ENCODE measurements at places on chromosomes 1 and 21.
A peak's percentile ranks its signal among the peaks of the same experiment; 100 is the strongest.

GRCh38 chr1:5707566-5708345, 284.5 kb downstream of the NPHP4 start:
- no peak for DNase-seq

- DNase-seq: no peak
Observed at GRCh38 chr1:63342402-63342801, 20.0 kb downstream of the FOXD3 start.

DNA sequence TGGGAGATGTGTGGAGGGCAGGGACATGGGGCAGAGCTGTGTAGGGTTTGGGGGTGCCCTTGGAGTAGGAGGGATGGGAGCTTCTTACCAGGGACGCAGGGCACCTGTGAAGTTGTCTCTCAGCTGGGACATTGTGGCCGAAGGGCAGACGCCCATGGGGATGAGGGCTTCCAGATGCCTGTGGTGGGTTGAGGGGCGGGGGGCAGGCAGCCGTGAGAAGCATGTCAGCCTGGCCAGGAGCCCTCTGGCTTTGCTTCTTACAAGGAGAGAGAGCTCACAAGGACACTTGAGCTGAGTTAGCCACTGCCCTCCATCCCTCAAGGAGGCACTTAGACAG, 8.5 kb downstream of the A3GALT2 start:
- DNase-seq: no peak

DNA sequence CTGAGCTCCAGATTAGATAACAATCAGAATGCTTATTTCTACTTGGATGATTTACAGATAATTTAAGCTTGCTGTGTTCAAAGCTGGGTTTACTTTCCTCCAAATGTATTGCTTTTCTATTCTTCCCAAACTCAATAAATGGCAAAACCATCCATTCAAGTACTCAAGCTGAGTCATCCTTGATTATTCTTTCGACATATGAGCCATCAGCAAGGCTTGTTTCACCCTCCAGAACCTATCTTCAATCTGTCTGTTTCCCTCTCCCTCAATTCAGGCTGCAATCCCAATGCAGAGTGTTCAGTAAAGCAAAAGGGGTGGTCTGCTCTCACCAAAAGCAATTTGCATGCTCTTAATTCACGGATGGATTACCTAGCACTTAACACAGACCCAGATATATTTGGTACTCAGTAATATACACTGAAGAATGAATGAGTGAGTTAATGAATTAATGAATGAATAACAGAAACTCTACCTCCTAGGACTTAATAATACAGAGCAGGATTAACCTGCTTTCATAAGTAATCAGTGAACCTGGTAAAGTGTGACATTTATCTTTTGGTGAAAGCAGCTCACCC, 41.9 kb downstream of the DDR2 start:
- DNase-seq: no peak

GRCh38 chr1:33348194-33348593, 27.3 kb upstream of the A3GALT2 start:
- no peak for DNase-seq

DNA sequence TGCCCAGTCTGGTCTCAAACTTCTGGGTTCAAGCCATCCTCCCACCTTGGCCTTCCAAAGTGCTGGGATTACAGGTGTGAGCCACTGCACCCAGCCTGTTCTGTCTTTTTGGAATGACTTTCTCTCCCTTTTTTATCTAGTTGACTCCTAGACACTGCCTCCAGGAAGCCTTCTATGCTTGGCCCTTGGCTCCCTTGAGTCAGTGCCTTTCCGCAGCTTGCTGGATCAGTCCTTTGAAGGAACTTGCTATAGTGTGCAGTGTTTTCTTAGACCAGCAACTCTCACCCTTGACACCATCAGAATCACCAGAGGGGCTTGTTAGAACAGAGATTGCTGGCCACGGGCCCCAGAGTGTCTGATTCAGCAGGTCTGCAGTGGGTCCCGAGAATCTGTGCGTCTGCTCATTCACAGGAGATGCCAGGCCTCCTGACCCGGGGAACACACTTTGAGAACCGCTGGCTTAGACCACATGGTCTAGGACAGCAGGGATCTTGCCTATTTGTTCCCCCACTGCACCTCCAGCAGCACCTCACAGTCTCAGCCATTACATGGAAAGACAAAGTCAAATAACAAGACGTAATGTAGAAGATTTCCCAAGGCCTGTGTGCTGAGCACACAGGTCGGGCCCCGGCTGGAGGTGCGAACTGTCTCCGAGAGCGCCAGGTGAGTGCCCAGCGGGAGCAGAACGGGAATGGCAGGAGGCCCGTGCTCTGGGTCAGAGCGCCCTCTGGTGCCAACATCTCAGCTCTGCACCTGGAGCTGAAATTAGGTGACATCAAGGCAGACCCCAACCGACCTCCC, 27.4 kb upstream of the CTPS1 start:
- DNase-seq: peak; percentile 79

DNA sequence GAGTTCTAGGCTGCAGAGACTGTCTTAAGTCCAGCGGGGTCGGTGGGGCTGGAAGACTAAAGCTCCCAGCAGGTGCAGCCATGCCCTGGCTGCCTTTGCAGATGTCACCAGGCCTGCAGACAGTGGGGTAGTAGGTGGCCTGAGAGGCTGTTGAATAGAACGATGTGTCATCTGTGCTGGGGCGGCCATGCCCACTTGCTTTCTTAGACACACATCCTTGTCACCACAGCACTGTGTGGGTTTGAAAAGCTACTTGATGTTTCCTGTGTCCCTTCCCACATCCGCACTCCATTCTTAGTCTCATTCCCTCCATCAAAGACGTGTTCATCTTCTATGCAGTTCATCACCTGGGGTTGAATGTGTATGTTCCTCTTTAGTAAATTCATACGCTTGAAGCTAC, 184.5 kb upstream of the TMEM51 start:
- DNase-seq: no peak

DNA sequence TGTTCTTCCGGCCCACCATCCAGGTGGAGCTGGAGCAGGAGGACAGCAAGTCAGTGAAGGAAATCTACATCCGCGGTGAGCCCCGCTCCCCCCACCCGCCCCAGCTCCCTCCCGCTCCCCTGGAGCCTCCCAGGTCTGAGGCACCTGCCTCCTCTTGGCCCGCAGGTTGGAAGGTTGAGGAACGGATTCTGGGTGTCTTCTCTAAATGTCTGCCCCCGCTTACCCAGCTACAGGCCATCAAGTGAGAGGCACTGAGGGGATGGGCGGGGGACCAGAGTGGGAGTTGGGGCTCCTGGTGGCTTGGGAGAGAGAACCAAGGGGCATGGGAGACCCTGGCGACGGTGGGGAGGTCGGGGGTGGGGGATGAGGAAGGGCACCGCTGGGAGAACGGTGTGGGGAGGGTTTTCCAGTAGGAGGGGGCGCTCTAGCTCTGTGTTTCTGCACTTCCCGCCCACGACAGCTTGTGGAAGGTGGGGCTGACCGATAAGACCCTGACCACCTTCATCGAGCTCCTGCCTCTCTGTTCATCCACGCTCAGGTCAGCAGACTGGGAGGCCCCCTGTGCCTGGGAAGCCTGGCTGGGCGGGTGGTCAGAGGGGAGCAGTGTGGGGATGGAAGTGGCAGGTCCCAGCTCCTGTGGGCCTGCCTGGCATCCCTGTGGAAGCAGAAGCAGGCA, 4.2 kb downstream of the LRRC71 start:
- no peak for DNase-seq

DNA sequence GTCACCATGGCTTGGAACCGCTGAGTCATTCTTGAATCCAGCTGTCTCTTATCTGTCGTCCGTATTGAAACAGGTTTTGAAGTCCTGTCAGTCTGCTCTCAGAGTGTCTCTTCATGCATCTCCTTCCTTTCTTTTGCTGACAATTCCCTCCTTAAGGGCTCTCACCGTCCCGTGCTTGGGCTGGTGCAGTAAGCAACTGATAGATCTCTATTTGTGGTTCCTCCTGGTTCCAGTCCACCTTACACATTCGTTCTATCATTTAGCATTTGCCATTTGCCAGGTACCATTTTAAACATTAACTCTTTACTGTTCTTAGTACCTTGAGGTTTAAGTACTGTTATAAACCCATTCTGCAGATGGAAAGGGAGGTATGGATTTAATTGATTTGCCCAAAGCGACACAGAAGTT, 88.9 kb downstream of the DYRK1A start:
- no peak for DNase-seq
